ENCODE measurements at places on chromosomes 3 and 15.
A peak's percentile ranks its signal among the peaks of the same experiment; 100 is the strongest.

DNA sequence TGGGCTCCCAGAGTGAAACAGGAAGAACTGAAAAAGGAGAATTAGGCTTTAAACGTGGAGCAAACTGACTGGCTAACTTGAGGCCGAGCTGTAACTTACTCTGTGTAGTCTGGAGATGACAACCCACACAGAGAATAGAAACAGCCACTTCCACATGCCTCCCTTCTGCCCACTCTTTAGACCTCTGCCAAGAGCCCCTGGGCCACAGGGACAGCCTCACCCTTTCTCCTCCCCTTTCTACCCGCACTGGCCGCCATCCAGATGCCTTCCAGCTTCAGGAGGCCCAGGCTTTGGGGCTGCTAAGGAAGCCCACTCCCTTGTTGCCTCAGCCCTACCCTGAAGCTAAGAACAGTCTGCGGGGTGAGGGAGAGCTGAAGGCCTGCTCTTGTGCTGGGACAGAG is 6.8 kb downstream of the ARHGAP31 start:
- no peak for DNase-seq

GRCh38 chr3:141279077-141279967 is 47.7 kb downstream of the PXYLP1 start:
- peak; percentile 25 for DNase-seq

- no peak for DNase-seq
Measured at GRCh38 chr15:58509556-58509955, 77.8 kb downstream of the LIPC start.

DNA sequence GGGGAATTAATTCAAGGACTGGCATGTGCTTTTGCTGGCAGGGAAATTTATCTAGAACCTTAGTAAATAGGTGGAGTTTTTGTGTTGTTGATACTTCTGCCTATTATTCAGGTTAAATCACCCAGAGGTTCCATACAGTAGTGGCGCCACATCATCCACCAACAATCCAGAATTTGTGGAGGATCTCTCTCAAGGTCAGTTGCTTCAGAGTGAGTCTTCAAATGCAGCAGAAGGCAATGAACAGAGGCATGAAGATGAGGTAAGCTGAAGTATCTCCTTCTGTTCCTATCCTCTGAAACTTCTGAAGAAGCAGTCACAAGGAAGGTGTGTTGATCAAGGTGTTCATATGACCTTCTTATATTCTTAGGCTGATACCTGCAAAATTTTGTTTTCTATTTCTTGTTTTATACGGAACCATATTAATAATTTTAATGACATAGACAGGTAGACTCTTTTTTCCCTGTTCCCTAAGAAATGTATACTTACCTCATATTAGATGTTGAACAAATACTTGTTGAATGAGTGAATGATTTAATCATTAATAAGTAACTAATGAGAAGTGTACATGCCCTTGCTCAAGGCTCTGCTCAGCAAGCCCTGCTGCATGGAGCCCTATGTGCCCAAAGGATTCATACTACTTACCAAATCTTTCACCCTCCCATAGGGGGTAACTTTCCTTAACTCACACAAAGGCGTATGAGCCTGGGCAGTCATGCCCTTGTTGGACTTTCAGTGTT is 43.6 kb downstream of the HMG20A start:
- no peak for DNase-seq

DNA sequence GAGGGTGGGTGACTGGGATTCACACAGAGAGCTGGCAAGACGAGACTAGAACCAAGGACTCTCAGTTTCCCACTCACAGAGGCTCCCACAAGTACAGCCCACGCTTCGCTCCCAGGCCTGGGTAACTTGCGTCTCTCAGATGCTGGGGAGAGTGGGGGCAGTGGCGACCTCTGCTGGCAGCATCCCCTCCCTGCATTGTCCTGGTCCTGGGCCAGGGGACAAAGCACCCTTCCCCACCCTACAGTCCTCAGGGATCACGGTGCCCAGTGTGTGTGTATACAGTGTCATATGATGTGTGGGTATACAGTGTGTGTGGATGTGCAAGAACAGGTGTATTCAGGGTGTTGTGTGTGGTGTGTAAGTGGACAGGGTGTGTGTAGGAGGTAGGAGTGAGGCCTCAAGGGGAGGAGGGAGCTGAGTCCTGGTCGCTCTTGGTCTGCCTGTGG is 12.8 kb downstream of the VILL start:
- DNase-seq, result peak; percentile 75

DNA sequence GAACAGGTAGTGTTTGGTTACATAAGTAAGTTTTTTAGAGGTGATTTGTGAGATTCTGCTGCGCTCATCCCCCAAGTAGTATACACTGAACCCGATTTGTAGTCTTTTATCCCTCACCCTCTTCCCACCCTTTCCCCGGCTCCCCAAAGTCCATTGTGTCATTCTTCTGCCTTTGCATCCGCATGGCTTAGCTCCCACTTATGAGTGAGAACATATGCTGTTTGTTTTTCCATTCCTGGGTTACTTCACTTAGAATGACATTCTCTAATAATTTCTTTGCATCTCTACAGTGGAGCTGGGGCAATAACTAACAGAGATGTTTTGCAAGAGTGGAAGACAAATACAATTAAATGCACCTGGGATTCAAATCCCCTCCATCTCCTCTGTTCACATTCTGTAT is 93.2 kb downstream of the TP63 start:
- peak; percentile 14 for DNase-seq

GRCh38 chr15:79452244-79453051 is 20.3 kb downstream of the MINAR1 start:
- DNase-seq, result no peak

Data from GM03348 (cell line).